ENCODE measurements at places on chromosomes 1 and 21.

- no peak for DNase-seq
Measured at GRCh38 chr1:215001419-215002021, 81.0 kb upstream of the KCNK2 start.

- DNase-seq: no peak
Measured at GRCh38 chr1:221089273-221089672, 210.0 kb downstream of the HLX start.

DNA sequence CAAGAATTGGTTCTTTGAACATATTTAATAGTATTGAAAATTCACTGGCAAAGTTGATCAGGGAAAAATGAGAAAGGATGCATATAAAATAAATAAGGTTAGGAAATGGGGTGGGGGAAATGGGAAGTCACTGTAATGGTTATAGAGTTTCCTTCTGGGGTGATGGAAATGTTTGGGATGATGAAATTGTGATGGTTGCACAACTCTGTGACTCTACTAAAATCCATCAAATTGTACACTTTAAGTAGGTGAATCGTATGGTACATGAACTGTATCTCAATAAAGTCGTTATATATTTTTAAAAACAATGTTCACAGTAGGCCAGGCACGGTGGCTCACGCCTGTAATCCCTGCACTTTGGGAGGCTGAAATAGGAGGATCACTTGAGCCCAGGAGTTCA lies 56.4 kb upstream of the ZYG11A start:
- no peak for DNase-seq

GRCh38 chr1:84634536-84635205 lies 55.6 kb downstream of the SSX2IP start:
- DNase-seq: no peak

DNA sequence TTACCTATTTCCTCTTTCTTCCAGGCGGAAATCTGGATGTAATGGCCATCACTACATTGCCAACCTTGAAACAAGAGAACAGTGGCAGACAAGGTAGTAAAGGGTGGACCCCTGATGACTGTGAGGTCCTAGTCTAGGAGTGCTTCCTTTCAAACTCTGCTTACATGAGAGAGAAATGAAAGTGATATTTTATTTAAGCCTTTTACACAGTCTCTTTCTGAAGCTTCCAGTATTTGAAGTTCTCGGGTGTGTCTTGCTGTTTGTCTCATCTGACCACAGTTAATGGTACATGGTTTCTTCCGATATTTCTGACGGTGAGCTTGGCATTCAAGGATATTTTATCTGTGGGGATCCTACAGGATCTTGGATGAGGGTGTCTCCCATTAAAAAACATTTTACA lies 215.2 kb downstream of the SLC45A1 start:
- DNase-seq: no peak

DNA sequence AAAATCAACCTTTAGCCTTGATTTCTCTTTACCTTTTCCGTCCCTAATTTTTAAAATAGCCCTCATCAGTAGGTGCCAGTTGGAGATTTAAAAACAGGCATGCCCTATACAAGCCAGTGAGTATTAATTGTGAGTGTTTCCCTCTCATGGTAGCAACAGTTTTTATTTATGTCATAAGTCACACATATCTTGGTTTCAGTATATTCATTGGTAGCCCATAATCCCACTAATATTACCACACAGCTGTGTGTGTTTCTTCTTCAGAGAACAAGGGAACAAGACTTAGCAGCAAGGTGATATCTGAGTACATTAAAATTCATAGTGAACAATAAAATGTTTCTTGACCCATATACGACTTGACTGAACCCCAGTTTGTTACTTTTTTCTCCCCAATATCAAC lies 68.6 kb upstream of the HSPA13 start:
- DNase-seq: no peak

GRCh38 chr1:37596182-37596667 lies 488 bp upstream of the GNL2 start:
- no peak for DNase-seq

- DNase-seq: no peak
Measured at GRCh38 chr1:96513136-96513535, 208.4 kb upstream of the PTBP2 start.

All from lung microvascular endothelial cell (primary cell).